ENCODE measurements at places on chromosomes 16 and 17. TPM values are rescaled to one million over a fixed set of nuclear protein-coding genes. Genes with fewer than 3 reads are reported as not detected.

Gene RCVRN
- total RNA-seq = not detected

Gene TEX19
- not detected for total RNA-seq

Gene CA7
- total RNA-seq = not detected

Gene ALOXE3
- total RNA-seq = not detected

Gene MMP25
- total RNA-seq = not detected

Gene ZNF19
- 3.2 TPM for total RNA-seq

Gene CASKIN2
- 14.9 TPM for total RNA-seq

Gene USP6
- total RNA-seq = 0.18 TPM

Gene CACNG4
- 1.5 TPM for total RNA-seq

DNA sequence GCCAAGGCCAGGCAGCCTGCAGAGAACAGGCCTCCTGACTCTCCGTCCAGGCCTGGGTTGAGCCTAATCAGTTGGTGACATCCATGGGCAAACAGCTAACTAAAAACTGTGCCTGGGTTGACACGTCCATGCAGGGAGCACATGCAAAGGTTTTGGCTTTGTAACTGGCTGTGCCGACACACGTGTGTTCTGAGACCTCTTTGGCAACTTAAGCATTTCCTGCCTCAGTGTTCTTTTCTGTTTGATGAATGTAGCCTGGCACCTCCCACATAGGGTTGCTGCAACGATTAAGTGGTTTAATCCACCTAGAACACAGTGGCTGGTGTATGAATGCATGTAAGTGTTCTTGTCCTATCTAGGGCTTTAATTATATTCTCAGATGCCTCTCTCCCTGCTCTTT is 3.2 kb downstream of the BCO1 start:
- DNase-seq = no peak
- no peak overlapping the region for H3K27ac ChIP-seq
- H3K4me3 ChIP-seq = no peak overlapping the region
- H3K27me3 ChIP-seq = no peaks in the 10 kb centered on the region
- H3K4me1 ChIP-seq = peaks cover 28% of the 10 kb centered on the region

DNA sequence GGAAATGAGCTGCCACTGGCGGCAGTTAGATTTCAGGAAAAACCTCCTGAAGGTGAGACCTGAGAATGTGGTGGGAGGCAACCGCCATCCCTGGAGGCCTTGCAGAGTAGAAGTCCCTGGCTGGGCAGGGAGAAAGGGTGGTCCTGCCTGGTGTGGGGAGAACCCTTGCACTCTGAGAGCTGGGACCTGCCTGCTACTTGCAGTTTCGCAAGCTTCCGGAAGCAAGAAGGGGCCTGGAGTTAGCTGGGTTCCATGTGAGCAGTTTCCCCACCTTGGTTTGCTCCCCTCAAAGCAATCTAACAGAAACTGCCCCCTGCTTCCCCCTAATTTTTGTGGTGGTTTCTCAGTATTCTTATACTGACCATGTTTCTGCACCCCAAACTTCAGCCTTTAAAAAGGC is 6.5 kb downstream of the ZNF629 start:
- DNase-seq = peak; percentile 2
- H3K4me3 ChIP-seq = no peak overlapping the region
- H3K4me1 ChIP-seq = peaks cover 18% of the 10 kb centered on the region
- no peaks in the 10 kb centered on the region for H3K27me3 ChIP-seq
- H3K36me3 ChIP-seq = peaks cover 22% of the 10 kb centered on the region

- DNase-seq = no peak
- H3K4me3 ChIP-seq = peak overlapping the region; percentile 76
- H3K4me1 ChIP-seq = peaks cover 39% of the 10 kb centered on the region
- peaks cover 19% of the 10 kb centered on the region for H3K36me3 ChIP-seq
- H3K27me3 ChIP-seq = no peaks in the 10 kb centered on the region
These were observed 1.7 kb upstream of the MAZ start for GRCh38 chr16:29804455-29805231.

GRCh38 chr17:7383742-7384488 is 3.0 kb downstream of the TNK1 start:
- H3K4me3 ChIP-seq = peak overlapping the region; percentile 41
- peaks cover 5% of the 10 kb centered on the region for H3K27me3 ChIP-seq
- H3K4me1 ChIP-seq = peaks cover 25% of the 10 kb centered on the region
- peak overlapping the region; percentile 76 for H3K27ac ChIP-seq
- peaks cover 52% of the 10 kb centered on the region for H3K36me3 ChIP-seq

- DNase-seq = no peak
- no peak overlapping the region for H3K4me3 ChIP-seq
- H3K4me1 ChIP-seq = peaks cover 62% of the 10 kb centered on the region
- peak overlapping the region; percentile 32 for H3K27ac ChIP-seq
- H3K27me3 ChIP-seq = no peaks in the 10 kb centered on the region
These were observed 42.9 kb downstream of the USP10 start for GRCh38 chr16:84742641-84743092.

- H3K4me1 ChIP-seq = peaks cover 17% of the 10 kb centered on the region
- no peak for DNase-seq
- H3K4me3 ChIP-seq = no peak overlapping the region
These were observed 153.3 kb downstream of the C16orf78 start for GRCh38 chr16:49526860-49527365.

DNA sequence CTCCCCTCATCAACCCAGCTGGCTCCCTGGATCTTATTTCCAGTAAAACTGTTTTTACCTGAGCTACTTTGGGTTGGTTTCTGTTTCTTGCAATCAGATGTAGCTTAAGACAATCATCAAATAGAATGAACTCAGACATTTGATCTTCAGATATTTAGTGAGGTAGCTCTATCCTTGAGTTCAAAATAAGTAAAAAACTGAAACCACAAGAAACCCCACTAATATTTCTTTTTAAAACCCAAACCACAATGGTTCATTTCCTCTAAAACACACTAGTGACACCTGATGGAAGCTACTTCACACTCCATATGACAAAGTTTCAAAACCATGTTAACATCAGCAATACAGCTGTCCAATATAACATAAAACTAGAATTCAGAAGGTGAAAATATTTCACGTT is 37.8 kb downstream of the CACNG1 start:
- H3K27me3 ChIP-seq = no peaks in the 10 kb centered on the region
- DNase-seq = no peak
- H3K36me3 ChIP-seq = peaks cover 50% of the 10 kb centered on the region
- no peak overlapping the region for H3K27ac ChIP-seq
- no peaks in the 10 kb centered on the region for H3K4me1 ChIP-seq
- no peak overlapping the region for H3K4me3 ChIP-seq

DNA sequence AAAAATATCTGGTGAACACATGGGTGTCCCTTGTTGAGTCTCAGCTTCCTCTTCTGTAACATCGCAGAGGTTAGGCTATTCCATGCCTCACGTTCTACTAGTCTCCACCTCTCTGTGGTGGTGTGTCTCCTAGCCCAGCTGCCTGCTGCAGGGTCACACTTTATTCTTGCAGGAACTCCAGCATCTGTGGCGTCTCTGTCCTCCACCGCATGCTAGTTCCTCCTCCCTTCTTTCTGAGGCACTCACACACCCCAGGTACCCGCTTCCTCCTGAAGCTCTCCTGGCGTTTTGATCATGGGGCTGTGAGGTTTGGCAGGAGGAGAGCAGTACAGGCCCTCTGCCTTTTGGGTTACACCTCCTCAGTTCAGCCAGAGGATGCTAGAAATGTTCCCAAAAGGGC is 9.9 kb upstream of the TEX2 start:
- no peak overlapping the region for H3K27ac ChIP-seq
- no peak overlapping the region for H3K4me3 ChIP-seq
- H3K36me3 ChIP-seq = no peaks in the 10 kb centered on the region

DNA sequence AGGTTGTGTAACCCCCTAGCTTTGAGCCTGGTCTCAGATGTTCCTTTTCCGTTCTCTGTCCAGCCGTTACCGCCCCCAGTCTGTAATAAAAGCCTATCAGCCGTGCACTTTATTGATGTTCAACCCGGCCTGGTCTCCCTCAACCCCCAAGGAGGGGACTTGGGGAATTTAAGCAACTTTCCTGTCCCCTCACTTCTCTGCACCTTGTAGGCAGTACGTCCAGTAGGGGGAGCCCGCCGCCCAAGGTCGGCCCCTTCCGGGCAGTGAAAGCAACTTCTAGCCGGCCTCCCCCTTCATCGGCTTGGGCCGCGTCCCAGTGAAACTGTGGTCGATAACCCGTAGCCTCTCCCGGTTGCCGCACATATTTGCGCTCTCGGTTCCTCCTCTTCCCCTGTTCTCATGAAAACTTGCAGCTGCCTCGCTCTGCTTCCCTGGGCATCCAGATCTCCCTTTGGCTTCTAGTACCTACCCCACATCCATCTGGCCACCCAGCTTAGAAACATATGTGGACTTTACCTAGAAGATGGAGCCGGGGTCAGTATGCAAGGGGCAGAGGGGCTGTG is 7.9 kb downstream of the PNPO start:
- peaks cover 48% of the 10 kb centered on the region for H3K4me1 ChIP-seq
- H3K27me3 ChIP-seq = no peaks in the 10 kb centered on the region
- H3K27ac ChIP-seq = peak overlapping the region; percentile 94

GRCh38 chr17:78970834-78971755 is 8.6 kb downstream of the LGALS3BP start:
- peaks cover 14% of the 10 kb centered on the region for H3K4me1 ChIP-seq
- no peaks in the 10 kb centered on the region for H3K36me3 ChIP-seq
- peak; percentile 93 for DNase-seq
- H3K4me3 ChIP-seq = no peak overlapping the region
- no peak overlapping the region for H3K27ac ChIP-seq

DNA sequence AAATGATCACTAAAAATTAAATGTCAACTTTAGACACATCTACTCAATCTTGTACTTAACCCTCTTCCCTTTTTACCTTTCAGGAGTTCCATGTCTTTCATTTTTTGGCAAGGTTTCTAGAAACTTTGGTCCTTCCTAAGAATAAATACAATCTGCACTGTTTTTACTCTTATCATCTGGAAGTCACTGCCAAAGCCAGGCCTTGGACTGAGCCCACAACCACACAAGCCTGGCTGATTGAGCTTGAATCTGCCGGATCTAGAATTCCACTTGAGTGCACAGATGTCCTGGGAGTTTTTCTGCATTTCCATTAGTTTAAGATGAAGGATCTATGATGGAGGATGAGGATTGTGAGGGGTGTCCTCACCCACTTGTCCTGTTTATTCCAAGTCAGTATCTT is 126.1 kb downstream of the VPS53 start:
- H3K4me1 ChIP-seq = no peaks in the 10 kb centered on the region
- H3K27me3 ChIP-seq = no peaks in the 10 kb centered on the region
- H3K4me3 ChIP-seq = no peak overlapping the region
- H3K27ac ChIP-seq = no peak overlapping the region

DNA sequence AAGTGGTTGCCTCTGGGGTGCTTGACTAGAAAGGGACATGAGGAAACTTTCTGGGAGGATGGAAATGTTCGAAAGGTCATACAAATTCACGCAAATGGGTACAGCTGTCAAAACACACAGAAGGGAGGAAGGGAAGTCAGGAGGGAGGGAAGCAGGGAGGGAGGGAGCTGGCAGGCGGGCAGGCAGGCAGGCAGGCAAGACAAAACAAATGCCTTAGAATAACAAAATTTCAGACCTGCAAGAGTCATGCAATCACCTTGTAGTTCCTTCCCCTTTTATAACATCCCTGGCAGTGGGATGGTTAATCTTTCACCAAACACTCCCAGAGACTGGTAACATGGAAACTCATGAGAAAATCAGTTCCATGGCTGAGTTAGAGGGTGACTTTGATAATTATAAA is 189.2 kb downstream of the STX8 start:
- H3K27ac ChIP-seq = no peak overlapping the region
- no peak overlapping the region for H3K4me3 ChIP-seq
- no peaks in the 10 kb centered on the region for H3K36me3 ChIP-seq
- no peaks in the 10 kb centered on the region for H3K4me1 ChIP-seq
- DNase-seq = no peak
- no peaks in the 10 kb centered on the region for H3K27me3 ChIP-seq

DNA sequence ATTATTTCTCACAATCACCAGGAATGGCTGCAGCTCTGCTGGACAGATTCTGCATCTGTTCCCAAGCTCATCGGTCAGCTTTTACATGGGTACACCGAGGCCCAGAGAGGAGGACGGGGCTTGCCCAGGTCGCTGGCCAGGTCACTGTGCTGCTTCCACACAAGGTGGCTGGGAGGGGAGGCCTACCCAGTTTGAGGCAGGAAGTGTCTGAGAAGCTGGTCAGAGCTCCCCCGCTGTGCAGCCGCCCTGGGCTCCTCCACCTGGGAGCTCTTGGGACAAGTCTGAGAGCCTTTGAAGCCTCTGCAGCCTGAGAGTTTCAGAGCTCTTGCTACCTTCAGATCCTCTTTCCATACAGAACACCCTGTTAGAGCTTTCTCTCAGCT is 143.3 kb downstream of the CLEC16A start:
- DNase-seq = no peak
- no peak overlapping the region for H3K4me3 ChIP-seq
- no peaks in the 10 kb centered on the region for H3K27me3 ChIP-seq
- peaks cover 6% of the 10 kb centered on the region for H3K4me1 ChIP-seq

DNA sequence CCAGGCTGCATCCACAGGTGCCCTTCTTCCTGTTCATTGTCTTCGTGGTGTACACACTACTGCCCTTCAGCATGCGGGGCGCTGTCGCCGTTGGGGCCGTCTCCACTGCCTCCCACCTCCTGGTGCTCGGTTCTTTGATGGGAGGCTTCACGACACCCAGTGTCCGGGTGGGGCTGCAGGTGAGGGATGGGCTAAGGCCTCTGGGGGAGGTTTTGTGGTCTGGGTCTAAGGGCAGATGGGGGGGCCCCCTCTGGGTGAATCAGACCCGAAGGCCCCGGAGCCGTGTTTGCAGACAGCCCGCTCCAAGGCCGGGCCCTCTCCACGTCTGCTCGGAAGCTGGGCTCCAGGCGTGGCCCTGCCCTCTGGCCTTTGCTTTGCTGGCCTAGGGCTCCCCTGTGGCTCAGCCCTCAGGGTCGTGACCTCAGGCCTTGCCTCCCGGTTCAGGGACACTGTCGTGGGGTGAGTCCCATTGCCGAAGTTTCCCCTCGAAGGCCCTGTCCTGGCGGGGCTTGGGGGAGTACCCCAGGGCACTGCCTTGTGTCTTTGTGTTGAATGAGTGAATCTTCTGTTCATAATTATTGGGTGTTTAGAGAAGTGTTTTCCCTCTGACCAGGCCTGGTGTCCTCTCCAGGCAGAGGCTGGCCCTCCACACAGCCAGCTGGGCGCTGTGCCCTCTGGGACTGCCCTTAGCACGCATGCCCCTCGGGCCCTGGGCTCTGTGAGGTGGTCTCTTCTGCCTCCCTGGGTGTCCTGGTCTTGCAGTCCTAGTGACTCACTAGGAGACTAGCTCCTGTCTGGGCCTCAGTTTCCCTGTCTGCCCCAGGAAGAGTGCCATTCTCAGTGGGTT is 25.6 kb downstream of the ADCY7 start:
- H3K36me3 ChIP-seq = peaks cover 11% of the 10 kb centered on the region
- DNase-seq = no peak
- no peaks in the 10 kb centered on the region for H3K4me1 ChIP-seq
- no peaks in the 10 kb centered on the region for H3K27me3 ChIP-seq

DNA sequence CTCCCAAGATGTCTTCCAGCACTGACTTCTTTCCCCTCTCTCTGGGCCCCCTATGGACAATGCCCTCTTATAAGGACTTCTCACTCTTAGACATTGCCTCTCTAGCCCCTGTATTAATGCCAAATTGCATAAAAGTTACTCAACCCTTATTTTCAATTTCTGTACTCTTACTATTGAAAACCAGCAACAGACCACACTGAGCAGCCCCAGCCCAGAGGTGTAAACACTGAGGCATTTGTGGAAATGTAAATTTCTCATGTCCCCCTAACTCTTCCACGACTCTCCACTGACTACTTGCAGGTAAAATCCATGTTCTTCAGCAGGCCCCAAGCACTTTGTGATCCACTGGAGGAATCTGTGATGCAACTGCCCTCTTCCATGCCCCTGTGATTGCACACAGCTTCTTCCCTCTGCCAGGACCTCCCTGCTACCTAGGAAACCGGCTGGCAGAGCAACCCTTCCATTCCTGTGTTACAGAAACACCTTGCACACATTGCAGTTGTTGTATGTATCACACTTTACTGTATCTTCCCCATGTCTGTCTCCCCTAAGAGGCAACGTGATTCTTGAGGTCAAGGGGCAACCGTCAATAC is 4.4 kb downstream of the N4BP1 start:
- no peaks in the 10 kb centered on the region for H3K36me3 ChIP-seq
- DNase-seq = peak; percentile 41
- no peaks in the 10 kb centered on the region for H3K27me3 ChIP-seq
- no peak overlapping the region for H3K4me3 ChIP-seq

Measured in stomach (tissue), 19 donors.